ENCODE measurements at places on chromosomes 13 and 19. TPM values are rescaled to one million over a fixed set of nuclear protein-coding genes. Genes with fewer than 3 reads are reported as not detected.

DNA sequence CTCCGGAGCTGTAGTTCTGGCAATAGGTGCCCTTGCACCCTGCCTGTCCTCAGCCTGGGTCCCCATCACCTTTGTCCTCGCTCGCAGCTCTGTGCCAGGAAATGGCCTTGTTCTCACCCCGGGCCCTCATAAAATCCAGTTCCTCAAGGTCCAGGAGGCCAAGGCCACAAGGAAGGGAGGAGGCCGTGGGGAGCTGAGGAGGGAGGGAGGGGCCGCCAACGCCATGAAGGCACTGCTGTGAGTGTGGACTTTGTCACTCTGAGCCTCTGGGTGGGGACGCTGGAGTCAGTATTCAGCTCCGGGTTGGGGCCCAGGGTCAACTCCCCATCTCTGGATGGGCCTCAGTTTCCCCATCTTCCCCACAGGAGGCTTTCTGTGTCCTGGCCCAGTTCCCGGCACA, 9.2 kb upstream of the GNA11 start:
- DNase-seq = no peak

GRCh38 chr13:65497265-65497664, 1732.9 kb downstream of the PCDH9 start:
- DNase-seq = no peak

Gene IFI30
- 466 TPM for total RNA-seq

Gene LILRB4
- 11.7 TPM for total RNA-seq

Gene LILRB3
- total RNA-seq = 135 TPM

Gene ZNF836
- 15.1 TPM for total RNA-seq

Gene PTGIR
- total RNA-seq = 10.2 TPM
